PC-3 (cell line): ENCODE measurements at places on chromosomes 5 and 9. TPM values are rescaled to one million over a fixed set of nuclear protein-coding genes. Genes with fewer than 3 reads are reported as not detected.

DNA sequence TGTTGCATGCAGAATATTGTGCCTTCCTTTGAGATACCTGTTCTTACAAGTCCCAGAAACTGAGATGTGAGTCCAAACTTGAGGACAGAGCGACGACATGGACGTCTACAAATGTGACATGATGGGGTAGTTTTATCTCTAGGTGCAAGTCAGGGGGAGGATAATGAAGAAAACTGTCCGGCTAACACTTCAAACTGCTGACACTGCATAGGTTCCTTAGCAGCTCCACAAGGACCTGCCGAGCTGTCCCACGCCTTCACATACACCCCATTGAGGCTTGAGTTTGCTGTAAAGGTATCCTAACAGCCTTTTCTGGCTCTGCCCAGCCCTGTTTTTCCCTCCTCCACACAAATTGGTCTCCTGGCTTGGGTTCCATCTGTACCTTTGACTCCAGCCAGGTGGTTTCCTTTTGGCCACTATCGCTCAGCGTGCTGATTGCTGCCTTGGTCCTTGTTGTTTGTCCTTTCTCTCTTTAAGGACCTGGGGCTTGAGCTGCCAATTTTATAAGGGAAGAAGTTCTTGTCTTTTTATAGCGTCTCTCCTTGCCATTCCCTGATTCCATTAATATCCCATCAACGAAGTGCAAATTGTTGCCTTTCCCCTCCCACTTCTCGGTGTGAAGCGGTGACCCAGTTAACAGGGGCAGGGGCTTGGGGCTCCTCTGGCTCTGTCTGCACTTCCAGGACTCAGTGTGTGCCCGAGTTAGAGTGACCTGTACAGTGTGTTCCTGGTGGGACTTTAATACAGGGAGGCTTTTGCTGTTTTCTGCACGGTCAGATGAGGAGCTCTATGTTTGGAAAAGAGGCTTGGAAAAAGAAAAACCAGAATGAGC is 100.3 kb downstream of the PCSK1 start:
- DNase-seq, result no peak

DNA sequence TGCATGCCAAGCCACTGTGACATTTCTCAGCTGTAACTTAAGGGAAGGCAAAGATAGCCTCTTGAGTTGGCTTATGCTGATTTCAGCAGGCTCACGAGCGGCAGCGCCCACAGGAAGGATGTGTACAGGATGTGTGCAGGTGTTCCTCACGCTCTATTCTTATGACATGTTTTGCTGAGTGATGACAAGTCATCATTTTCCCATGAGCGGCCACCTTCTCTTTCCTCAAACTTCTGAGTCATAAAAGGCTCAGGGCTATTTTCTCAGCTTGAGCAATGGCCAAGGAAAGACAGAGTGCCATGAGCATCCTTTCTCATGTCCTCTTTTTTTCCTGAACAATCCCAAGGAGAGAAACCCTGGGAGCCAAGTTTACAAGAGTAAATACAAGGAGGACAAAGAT is 365.9 kb downstream of the PLK2 start:
- DNase-seq, result peak; percentile 95

- DNase-seq, result no peak
These were observed 128.7 kb downstream of the SLC12A2 start for GRCh38 chr5:128212191-128212806.

- no peak for DNase-seq
These were observed 15.3 kb upstream of the PRUNE2 start for GRCh38 chr9:76921165-76921564.

- no peak for DNase-seq
These were observed 124.2 kb downstream of the PTTG1 start for GRCh38 chr5:160545832-160546231.

- DNase-seq, result no peak
These were observed 485.4 kb upstream of the CLINT1 start for GRCh38 chr5:158344376-158344775.

DNA sequence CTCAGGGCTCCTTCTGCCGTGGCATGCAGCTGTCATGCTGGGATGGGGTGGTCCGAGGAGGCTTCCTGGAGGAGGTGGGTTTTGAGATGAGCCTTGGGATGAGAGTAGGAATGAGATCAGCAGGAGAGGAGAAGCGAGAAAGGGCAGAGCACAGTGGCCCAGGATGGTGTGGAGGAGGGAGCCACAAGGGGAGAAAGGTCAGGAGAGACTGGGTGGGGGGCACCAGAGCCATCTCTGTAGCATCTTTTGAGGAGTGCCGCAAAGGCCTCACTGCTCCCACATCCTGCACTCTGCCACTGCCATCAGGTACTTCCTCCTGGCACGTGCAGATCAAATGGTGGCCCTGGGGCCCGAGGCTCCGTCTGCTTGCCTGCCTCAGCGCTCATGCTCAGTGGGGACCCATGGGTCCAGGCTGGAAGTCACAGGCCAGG is 150.2 kb downstream of the MACROH2A1 start:
- DNase-seq, result no peak

DNA sequence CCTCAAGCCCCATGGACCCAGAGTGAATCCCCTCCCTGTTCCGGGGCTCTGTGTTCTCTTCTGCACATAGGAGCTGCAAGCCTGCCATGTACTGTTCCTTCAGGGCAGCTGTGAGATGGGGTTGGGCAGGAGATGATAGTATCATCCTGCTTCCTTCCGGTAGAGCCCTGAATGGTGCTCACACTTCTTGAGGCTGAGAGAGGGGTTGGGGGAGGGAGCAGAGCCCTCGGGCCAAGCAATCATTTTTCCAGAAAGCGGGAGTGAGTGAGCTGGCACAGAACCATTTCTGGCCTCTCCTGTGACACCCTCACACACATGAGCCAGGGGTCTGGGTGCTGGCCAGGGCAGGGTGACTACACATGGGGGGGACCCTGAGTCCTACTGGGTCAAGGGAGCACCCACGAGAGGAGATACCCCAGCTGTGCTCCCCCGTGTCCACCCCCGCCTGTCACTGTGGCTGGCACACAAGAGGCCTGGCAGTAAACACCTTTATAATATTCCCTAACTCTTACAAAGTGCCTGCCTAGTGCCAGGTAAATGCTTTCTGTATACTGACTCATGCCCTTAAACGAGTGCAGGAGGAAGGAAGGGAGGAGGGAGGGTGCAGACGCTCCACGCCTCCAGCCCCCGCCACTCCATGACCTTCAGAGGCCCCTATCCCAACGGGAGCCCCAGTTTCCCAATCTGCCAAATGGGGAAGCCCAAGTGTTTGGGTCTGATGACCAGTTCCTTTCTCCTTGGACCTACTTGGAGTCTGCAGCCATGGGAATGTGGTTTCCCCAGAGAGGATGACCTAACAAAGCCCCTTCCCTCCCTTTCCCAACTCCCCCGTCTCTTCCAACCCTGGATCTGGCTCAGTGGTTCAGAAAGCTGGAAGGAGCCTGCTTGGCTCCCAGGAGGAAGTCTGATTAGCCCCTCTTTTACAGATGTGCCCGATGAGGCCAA is 15.5 kb downstream of the AKNA start:
- DNase-seq, result peak; percentile 76

DNA sequence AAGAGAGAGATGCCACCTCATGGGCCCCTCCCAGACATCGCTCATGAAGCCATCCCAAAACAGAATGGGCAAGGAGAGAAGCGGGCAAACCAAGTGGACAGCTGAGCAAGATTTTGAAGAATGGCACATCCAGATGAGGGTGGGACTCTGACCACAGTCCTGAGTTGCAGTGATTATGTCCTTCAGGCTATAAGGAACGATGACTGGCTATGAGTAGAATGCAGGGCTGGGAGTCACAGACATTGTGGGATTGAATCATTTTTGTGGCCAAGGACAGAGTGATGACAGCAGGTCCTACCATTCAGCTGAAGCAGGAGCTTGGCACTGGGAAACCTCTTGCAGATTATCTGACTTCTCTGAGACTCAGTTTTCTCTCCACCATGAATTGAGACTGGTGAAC is 245.7 kb upstream of the SLC30A5 start:
- peak; percentile 73 for DNase-seq

GRCh38 chr5:124922255-124922975 is 176.0 kb upstream of the ZNF608 start:
- DNase-seq, result no peak

GRCh38 chr5:143683459-143683858 is 128.5 kb upstream of the HMHB1 start:
- DNase-seq, result peak; percentile 86

- DNase-seq, result peak; percentile 46
These were observed 13.7 kb upstream of the ARAP3 start for GRCh38 chr5:141695627-141696215.

GRCh38 chr9:33157960-33158842 is 8.9 kb downstream of the B4GALT1 start:
- no peak for DNase-seq

GRCh38 chr9:86749894-86750255 is 197.4 kb downstream of the GAS1 start:
- no peak for DNase-seq

- DNase-seq, result no peak
These were observed 54.4 kb upstream of the SH3PXD2B start for GRCh38 chr5:172508471-172509404.

DNA sequence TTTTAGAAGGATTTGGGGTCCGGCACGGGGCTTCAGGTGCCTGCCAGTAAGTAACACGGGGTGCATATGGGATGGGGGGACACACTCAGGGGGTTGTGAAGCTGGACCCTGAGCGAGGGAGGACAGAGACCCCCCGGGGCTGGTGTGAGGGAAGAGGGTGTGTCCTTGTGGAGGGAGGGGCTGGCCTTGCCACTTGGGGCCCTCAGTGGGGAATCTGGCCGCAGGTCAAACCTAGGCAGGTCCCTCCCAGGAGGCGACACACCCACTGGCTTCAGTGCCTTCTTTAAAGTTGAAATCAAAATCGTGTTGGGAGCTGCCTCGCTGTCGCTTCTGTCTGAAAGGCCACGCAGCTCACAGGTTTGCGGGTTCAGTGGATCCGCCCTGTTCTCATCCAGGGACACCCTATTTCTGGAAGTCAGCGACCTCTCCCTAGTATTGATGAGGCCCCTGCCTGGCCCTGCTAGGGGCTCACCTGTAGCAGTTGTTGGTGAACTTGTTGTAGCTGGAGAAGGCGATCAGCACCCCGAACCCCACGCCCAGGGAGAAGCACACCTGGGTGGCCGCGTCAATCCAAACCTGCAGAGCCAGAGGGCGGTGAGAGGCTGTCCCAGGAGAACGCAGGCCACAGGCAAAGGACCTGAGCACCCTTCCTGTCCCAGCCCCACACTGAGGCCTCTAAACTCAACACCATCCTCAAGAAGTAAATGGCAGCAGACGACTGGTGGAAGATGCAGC is 29.4 kb downstream of the SLC6A3 start:
- no peak for DNase-seq

DNA sequence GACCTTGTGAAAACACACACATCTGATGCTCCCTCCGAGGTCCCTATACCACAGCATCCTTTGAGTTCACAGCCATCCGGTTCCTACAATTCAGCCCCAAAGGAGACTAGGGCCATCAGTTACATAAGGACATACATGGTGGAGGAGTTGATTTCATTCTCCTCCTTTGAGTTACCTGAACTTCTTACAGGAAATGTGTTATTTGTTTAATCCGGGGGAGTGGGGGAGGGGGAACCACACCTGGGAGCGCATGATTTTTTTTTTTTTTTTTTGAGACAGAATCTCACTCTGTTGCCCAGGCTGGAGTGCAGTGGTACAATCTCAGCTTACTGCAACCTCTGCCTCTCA is 30.7 kb downstream of the SEMA4D start:
- no peak for DNase-seq

GRCh38 chr5:125501396-125501795 is 755.0 kb upstream of the ZNF608 start:
- no peak for DNase-seq

DNA sequence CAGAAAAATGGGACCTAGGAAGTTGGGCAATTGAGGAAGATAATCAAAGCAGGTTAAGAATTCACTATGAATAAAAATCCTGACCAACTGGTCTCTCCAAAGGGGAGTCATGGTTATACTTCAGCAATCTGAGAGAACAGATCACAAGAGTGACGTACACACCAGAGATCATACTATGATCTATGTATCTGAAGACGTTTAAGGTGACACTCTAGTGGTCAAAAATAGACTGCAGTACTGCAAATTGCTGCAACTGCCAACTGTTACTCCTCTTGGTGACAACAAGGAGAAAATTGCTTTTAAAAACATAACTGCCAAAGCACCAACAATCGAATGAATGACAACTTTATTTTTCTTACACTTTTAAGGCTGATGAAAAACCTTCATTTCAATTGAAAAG is 4.9 kb downstream of the AK6 start:
- peak; percentile 37 for DNase-seq

GRCh38 chr9:9045572-9045971 is 1246.0 kb upstream of the DMAC1 start:
- DNase-seq, result no peak

GRCh38 chr5:105762728-105763127 is 1908.0 kb downstream of the EFNA5 start:
- DNase-seq, result no peak

Gene CNTFR
- total RNA-seq, result not detected in 2 replicates

Gene PRR7
- total RNA-seq, result 40.6 and 47.2 TPM in 2 replicates

Gene HSDL2
- 24.6 and 37.0 TPM in 2 replicates for total RNA-seq

Gene THBS4
- total RNA-seq, result 0.29 TPM in 1 of 2 replicates, not detected in the other

Gene ANKRD34B
- total RNA-seq, result not detected in 2 replicates

Gene FSD1L
- total RNA-seq, result 1.7 and 2.1 TPM in 2 replicates

Gene KIF20A
- 55.5 and 59.0 TPM in 2 replicates for total RNA-seq

Gene REEP2
- 2.4 and 2.5 TPM in 2 replicates for total RNA-seq

Gene PDGFRB
- total RNA-seq, result 0.12 and 0.66 TPM in 2 replicates

Gene GDA
- total RNA-seq, result not detected in 2 replicates

Gene TAF1L
- total RNA-seq, result 0.23 TPM in 1 of 2 replicates, not detected in the other

Gene REXO4
- 34.1 and 37.8 TPM in 2 replicates for total RNA-seq
